H9 (cell line): ENCODE measurements at places on chromosomes 6 and 20.
A peak's percentile ranks its signal among the peaks of the same experiment; 100 is the strongest.

- DNase-seq: no peak
Observed at GRCh38 chr6:32074996-32075532, 34.1 kb downstream of the TNXB start.

DNA sequence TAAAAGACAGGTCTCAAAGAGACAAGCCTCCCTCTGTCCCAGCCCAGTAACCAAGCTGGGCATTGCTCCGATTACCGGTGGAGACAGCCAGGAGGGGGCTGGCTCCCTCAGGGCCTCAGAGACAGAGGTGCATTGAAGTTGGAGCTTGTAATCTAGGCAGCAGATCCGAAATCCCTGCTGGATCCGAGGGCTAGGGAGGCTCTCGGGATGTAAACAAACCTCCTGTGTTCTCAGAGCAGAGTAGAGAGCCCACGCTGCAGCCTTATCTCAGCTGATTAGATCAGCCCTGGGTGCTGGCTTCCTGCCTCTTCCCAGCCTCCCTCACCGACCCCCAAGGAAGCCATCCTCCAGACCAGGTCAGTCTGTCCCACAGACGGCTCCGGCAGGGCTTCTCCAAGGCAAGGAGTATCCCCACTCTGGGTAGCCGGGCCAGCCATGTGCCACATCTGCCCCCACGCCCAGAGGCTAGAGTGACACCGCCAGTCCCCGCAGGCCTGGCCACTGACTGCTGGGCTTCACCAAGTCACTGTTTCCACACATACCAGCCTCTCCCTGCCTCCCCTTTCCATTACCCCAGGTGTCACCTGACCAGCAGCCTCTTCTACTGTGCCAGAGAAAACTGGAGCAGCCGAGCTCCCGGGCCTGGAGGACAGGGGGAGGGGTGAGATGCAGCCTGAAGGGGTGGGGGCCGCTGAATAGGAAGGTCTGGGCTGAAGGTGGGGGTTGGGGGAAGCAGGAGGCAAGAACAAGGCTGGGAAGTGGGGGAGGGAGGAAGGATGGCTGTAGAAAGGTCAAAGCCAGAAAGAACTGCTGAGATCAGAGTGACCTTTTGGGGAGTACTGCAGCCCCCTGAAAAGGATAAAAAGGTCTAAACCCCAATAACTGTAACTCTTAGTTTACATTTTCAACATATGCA is 6.0 kb downstream of the SDC4 start:
- DNase-seq: peak; percentile 82

GRCh38 chr20:47489448-47489872 is 12.2 kb upstream of the NCOA3 start:
- no peak for DNase-seq

DNA sequence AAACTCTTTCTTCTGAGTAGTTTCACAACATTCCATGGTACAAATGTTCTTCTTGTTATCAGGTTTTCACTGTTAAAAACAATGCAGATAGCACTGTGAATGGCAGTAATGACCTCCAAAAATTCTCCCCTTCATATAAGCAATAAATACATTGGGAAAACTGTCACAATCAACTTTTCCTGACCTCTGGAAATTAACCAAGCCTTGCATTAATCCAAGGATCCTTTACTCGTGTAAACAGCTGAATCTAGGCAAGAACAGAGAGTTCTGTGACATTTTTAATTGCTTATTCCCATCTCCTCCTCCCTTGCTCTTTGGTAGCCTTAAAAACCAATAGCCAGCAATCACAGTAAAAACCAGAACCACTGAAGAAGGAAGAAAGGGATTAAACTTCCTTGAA is 37.8 kb downstream of the FOXQ1 start:
- no peak for DNase-seq

- DNase-seq: peak; percentile 86
Observed at GRCh38 chr6:36858407-36858981, 16.1 kb downstream of the PPIL1 start.

GRCh38 chr20:36917943-36918342 is 33.6 kb downstream of the SAMHD1 start:
- no peak for DNase-seq

DNA sequence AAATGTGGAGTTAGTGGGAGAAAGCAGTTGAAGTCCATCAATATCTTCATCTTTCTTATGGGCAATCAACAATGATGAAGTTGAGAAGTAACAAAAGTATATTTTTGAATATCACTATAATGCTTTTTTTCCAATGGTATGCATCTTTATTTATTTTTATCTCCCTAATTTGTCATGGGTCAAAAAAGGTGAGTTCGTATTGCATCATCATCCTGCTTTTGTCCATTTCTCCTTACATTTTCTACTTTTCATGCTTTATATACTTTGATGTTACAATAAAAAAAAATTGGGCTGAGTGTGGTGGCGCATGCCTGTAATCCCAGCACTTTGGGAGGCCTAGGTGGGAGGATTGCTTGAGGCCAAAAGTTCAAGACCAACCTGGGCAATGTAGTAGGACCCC is 101.2 kb upstream of the STXBP5 start:
- DNase-seq: no peak

- DNase-seq: no peak
Observed at GRCh38 chr20:19937651-19938420, 79.3 kb upstream of the NAA20 start.

- peak; percentile 35 for DNase-seq
Observed at GRCh38 chr6:46909371-46909770, 12.4 kb downstream of the ADGRF5 start.

- peak; percentile 9 for DNase-seq
Observed at GRCh38 chr20:58010186-58010585, 218.3 kb downstream of the ANKRD60 start.

- no peak for DNase-seq
Observed at GRCh38 chr6:4940416-4940815, 63.4 kb downstream of the RPP40 start.

DNA sequence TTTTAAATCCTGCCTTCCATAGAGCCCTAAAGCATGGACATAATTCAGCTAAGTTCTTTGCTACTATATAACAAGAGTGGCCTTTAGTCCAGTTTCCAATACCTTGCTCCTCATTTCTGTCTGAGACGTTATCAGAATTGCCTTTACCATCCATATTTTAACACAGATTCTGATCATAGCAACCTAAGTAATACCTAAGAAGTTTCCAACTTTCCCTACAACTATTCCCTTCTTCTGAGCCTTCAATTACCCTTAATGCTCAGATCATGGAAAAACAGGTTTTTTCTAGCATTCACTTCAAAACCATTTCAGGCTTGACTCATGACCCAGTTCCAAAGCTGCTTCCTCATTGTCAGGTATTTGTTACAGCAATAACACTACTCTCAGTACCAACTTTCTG is 367.1 kb downstream of the C6orf118 start:
- DNase-seq: no peak

DNA sequence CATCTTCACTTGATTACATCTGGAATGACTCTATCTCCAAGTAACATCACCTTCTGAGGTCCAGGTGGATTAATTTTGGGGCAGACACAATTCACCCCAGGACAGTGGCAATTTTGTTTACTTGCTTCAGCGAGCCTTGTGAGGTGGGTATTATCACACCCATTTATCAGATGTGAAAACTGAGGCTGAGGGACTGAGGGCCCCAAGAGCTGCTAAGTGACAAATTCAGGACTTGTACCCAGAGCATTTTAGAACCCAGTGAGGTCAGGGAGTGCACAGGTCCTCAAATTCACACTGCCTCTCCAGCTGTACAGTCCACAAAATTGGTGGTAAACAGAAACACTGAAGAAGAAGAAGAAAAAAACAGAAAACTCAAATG is 125.2 kb upstream of the PMEPA1 start:
- DNase-seq: peak; percentile 6

DNA sequence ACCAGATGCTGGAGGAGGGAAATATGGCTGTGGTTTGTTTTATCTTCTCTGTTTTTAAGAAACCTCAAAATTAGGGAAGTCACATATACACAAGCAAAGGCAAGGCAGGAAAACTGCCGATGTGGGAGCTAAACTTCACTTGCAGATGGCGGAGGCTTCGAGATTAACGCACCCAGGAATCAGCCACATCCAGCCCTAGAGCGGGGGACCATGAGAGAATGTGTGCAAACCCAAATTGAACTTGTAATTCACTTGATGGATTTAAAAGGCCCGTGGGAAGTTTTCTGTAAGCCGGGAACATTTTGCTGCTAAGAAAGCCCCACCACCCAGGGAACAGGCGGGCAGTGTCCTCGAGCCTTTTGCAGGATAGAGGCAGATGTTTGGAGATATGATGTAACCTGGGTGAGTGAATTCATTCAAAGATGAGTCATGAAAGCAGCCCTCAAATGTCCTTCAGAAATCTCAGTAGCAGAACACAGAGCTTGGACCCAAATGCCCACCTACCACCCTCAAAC is 39.9 kb downstream of the PREX1 start:
- no peak for DNase-seq

GRCh38 chr20:47453167-47453782 is 48.4 kb upstream of the NCOA3 start:
- DNase-seq: no peak

GRCh38 chr6:39847221-39847620 is 55.0 kb downstream of the DAAM2 start:
- peak; percentile 51 for DNase-seq

- no peak for DNase-seq
Observed at GRCh38 chr6:52491203-52492069, 71.3 kb downstream of the EFHC1 start.

DNA sequence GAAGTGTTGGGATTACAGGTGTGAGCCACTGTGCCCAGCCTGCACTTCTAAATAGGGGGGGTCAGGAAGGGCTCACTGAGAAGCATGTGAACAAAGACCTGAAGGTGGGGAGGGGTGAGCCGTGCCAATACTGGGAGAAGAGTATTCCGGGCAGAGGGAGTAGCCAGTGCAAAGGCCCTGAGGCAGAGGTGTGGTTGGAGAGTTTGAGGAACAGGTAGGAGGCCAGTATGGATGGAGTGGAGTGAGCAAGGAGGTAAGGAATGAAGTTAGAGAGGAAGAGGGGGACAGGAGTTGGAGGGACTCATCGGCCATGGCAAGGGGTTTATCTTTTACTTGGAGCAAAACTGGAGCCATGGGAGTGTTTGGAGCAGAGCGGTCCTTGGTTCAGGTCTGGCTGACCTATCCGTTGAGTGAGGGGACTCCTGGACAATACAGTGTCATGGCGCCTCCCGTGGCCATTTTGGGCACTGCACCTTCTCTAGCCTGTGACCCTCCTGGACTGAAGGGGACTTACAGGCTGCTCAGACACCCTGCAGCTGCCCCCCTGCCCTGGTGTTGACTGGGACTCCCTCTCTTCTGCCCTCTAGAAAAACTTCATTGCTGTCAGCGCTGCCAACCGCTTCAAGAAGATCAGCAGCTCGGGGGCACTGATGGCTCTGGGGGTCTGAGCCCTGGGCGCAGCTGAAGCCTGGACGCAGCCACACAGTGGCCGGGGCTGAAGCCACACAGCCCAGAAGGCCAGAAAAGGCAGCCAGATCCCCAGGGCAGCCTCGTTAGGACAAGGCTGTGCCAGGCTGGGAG is 12.1 kb downstream of the FOXS1 start:
- DNase-seq: peak; percentile 94

GRCh38 chr6:15697895-15698294 is 35.1 kb upstream of the DTNBP1 start:
- DNase-seq: no peak

DNA sequence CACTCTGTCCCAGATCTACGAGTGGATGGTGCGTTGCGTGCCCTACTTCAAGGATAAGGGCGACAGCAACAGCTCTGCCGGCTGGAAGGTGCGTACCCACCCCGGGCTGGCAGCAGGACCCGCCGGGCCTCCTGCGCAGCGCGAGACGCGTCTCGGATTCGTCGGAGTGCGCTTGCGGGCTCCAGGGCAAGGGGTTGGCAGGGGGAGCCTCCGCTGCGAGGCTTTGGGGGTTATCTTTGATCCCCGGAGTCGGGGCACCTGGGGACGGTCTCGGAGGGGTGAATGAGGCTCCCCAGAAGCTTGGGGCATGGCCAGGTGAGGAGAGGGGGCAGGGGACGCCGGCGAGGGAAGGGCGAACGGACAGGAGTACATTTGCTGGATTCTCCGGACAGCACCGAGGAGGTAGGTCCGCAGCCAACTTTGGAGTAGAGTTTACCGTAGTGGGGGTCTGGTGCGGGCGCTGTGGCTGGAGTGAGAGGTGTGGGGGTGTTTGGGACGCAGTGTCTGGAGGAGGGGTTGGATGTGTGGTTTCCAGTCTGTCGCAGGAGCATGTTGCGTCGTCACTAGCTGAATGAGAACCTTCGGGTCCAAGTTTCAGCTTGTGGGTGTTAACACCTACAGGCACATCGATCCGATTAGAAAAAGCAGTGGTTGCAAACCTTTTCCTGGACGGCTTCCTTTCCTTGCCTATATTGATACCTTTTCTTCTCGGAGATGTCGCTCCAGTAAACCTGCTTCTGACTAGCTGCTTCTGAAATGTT is 1.2 kb downstream of the FOXO3 start:
- DNase-seq: peak; percentile 43

DNA sequence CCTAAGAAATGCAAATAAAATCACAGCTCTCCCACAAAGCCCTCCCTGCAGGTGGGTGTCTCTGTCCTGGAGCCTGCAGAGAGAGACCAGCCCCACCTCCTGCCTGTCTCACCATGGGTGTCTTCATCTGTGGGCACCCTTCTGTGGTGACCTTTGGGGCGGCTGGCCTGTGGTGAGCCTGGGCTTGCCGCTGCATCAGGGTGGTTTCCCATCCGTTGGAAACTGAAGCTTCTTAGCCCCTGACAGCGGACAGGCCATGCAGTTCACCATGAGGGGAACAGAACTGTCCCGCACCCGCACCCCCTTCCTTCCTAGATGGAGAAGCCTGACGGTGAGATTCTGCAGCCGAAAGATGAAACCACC is 42.3 kb upstream of the FRMD1 start:
- DNase-seq: peak; percentile 16

DNA sequence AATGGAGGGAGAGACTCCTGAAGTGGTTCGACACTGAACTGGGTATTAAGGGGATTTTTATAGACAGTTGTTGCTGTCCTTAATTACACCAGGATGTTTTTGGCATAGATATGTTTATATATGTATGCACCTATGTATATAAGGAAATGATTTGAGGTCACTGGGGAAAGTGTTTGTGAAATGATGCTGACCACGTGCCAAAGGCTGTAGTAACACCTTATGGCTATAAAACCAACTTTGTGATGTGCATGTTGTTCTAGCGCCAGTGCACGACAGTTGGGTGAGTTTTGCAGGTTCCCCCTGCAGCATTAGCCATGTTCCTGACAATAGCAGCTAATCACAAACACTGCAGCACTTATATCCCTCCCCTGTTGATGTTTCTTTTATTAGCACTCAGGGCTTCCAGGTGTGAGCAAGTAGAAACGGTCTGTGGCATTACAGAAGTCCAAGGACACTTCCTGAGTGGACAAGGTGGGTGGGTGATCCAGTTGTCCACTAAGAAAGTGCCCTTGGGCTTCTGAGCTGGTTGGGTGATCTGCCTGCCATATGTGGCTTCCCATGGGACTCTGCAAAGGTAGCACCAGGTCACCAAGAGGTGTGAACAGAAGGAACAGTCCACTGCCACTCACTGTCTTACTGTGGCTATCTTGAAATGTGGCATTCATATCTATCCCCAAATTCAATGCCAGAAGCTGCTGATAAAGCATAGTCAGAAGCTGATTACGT is 63.0 kb upstream of the RBM24 start:
- no peak for DNase-seq

- DNase-seq: no peak
Observed at GRCh38 chr6:42966571-42966970, 6.0 kb downstream of the GNMT start.

- no peak for DNase-seq
Observed at GRCh38 chr6:135434991-135435390, 62.5 kb downstream of the AHI1 start.

- no peak for DNase-seq
Observed at GRCh38 chr6:118746825-118747174, 95.4 kb upstream of the CEP85L start.

- no peak for DNase-seq
Observed at GRCh38 chr6:149567945-149568585, 1.9 kb downstream of the GINM1 start.
